Regular cardiac myocyte (primary cell): ENCODE measurements at places on chromosomes 3 and 15. TPM values are rescaled to one million over a fixed set of nuclear protein-coding genes. Genes with fewer than 3 reads are reported as not detected.

GOLGA6B gene
- total RNA-seq: under 0.01 TPM in 1 of 2 replicates, not detected in the other

PROS1 gene
- 11.3 and 43.7 TPM in 2 replicates for total RNA-seq

H1-8 gene
- not detected in 2 replicates for total RNA-seq

CPLX3 gene
- total RNA-seq: not detected in 2 replicates

TGM4 gene
- total RNA-seq: not detected in 2 replicates

NEK10 gene
- total RNA-seq: 15.9 and 27.6 TPM in 2 replicates

CLSTN2 gene
- 1.3 and 1.4 TPM in 2 replicates for total RNA-seq
